ENCODE measurements at places on chromosomes 2 and 18.

DNA sequence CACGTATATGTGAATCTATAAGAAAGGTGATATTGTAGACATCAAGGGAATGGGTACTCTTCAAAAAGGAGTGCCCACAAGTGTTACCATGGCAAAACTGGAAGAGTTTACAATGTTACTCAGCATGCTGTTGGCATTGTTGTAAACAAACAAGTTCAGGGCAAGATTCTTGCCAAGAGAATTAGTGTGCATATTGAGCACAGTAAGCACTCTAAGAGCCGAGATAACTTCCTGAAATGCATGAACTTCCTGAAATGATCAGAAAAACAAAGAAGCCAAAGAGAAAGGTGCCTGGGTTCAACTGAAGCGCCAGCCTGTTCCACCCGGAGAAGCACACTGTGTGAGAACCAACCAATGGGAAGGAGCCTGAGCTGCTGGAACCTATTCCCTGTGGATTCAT, 101.0 kb downstream of the HS6ST1 start:
- no peak for DNase-seq

DNA sequence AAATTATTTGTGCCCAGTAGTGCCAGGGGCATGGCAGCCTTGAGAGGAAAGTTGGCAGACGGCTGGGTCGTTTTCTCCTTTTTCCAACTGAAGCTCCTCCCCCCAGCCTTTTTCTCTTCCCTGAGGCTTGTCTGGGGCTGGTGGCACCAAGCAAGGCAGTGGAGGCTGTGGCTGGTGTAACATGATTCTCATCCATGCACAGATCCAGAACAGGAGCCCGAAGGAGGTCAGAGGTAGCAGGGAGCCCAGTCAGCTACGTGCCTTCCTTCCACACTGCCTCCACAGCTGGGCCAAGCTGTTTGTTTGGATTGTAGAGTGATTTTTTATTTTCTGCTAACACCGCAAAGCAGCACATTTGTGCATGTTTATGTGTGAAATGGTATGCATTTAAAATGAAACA, 170.3 kb upstream of the MGAT5 start:
- DNase-seq = no peak

- DNase-seq = no peak
These were observed 13.0 kb downstream of the SCYGR4 start for GRCh38 chr2:227630322-227630721.

- DNase-seq = no peak
These were observed 201.1 kb downstream of the SP3 start for GRCh38 chr2:173764094-173764493.

DNA sequence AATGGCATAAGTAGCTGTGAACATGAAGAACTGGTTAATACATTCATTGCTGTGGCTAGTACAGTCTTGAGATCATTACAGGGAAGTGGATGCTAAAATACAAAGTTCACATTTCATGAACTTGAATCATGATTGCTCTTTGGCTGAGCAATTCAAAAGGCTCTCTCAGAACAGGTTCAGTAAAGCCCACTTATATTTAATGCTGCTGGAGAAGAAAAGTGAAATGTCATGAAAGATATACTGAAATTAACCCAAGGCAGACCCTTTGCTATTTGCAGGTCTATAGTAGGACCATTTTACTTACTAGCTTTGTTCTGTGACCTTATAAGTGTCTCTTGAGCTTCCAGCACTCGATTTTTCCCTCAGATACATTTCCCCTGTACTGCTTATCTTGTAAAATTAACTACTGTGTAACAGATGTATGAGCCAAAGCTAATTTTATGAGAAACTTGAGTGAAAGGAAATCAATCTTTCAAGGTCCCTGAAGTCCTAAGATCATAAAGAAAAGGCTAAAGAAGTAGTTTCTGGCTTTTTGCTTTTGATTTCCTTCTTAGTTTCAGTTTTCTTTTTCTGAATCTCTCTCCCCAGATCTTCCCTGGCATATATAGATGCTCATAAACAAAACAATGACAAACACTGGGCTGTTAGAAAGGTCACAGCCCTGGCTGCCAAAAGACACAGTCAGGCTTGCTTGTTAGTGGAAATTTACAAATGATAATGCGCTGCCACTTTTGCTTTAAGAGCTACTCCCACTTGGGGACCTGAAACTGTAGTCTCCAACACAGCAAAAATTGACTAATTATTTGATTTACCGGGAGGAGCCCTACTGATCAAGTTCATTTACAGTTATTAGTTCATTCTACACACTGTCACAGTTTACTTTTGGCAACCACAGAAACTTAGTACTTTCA, 132.7 kb upstream of the XPO1 start:
- peak; percentile 54 for DNase-seq

GRCh38 chr2:64393383-64394010, 60.5 kb upstream of the LGALSL start:
- DNase-seq = no peak

DNA sequence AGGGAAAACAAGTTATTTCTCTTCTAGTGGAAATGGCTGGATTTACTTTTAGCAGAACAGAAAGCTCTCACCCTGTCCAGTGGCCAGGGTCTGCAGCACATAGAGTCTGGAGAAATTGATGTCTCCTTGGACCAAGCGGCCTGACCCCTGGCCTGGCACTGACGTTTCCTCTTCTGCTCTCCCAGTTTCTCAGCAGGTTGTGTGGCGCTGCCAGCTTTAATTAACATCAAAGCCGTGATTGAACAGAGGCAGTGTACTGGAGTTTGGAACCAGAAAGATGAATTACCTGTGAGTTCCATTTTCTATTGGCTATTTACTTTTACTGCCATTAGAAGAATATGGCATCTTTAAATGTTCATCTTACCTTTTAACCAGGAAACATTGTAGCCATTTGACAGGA, 20.9 kb downstream of the CD8A start:
- DNase-seq = no peak

GRCh38 chr18:70337139-70337972, 48.5 kb downstream of the SOCS6 start:
- peak; percentile 43 for DNase-seq

DNA sequence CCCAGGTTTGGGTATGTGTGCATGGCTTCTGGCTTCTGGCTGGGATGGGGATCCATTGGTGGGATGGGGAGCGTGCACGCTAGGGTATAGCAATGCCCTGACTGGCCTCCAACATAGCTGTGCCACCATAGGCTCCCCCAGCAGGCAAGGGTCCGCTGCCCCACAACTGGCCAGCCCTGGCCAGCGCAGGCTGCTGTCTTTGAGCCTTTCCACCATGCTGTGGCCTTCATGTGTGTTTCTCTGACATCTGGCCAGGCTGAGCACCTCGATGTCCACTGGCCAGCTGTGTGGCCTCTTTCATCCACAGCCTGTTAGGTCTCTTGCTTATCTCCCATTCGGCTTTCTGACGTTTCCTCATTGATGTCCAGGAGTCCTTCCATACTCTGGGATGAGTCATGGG, 231.3 kb downstream of the NDUFA10 start:
- no peak for DNase-seq

DNA sequence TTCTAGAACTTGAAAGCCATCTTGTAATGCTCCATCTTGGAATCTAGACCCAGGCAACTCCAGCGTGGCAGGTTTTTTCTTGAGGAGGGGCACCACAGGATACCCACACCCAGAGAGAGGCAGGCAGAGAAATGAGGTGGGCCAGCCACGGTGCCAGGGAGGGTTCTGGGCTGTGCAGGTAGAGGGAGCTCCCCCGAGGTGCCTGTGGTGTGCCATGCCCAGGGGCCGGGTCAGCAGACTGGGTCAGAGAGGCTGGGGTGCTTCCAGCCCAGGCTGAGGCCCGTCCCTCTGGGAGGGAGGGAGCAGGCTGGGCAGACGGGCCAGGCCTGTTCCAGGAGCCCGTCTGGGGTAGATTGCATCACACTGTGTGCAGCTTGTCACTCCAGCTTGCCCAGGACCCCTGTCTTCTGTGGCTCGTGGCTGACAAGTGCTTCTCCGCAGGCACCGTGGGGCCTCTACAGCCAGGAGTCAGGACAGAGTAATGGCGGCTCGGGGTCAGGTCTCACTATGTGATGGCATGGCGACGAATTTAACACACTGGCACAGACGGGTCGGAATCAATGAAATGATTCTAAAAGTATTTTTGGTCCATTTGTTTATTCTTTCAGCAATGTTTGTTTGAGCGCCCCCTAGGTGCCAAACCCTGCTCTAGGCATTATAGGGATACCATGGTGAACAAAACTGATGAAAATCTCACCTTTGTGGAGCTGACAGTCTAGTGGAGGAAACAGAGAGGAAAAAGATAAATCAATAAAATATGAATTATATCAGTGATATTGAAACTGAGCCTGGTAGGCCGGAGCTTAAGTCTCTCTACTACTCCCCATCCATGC, 144.0 kb downstream of the ACOXL start:
- no peak for DNase-seq

Data from head of caudate nucleus (tissue), 42 donors.